ENCODE measurements at places on chromosomes 3 and 15.

DNA sequence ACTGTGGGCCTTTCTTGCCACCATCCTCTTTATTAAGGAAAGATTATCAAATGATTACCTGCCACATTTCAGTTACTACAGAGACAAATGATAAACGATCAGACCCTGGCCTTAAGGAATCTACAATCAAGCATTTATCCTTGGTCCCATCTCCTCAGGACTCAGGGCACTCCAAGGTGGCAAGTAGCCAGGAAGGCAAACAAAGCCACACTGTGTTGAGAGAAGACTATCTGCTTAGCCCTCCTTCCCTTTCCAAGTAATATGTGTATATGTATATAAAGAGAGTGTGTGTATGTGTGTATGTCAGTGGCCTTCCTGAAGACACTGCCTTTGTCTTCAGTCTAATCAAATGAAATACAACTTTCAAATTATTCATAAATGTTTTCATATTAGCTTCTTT is 490.1 kb upstream of the ATP11B start:
- DNase-seq = no peak

GRCh38 chr3:115638991-115639390 is 15.7 kb downstream of the GAP43 start:
- no peak for DNase-seq

GRCh38 chr15:52790169-52790708 is at the start of gene ONECUT1:
ONECUT1 (minus strand) TSS chr15:52790336; CDS start chr15:52789884, 452 bp downstream.
- no peak for DNase-seq

- DNase-seq = no peak
Observed at GRCh38 chr15:70036585-70037291, 61.0 kb downstream of the TLE3 start.

- no peak for DNase-seq
Observed at GRCh38 chr3:41288785-41289184, 89.5 kb downstream of the CTNNB1 start.

DNA sequence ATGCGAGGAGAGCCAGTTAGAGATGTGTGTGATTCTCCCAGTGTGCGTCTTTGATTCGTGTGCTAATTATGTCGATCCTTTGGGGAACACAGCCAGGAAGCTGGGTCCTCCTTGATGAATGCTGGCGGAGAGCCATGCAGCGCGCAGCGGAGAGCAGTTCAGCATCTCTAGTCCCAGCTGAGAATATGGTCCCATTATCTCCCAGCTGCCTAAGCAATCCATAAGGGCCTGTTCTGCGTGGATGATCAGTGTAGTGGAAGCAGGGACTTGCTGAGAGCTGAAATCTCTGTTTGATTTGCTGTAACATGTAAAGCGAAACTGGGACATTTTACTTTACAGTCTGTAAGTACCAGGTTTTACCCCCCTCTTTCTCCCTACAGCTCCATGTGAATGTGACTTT is 412.7 kb downstream of the CNTN4 start:
- no peak for DNase-seq
